Effector memory CD4-positive, alpha-beta T cell (primary cell): ENCODE measurements at places on chromosomes 4 and X.

DNA sequence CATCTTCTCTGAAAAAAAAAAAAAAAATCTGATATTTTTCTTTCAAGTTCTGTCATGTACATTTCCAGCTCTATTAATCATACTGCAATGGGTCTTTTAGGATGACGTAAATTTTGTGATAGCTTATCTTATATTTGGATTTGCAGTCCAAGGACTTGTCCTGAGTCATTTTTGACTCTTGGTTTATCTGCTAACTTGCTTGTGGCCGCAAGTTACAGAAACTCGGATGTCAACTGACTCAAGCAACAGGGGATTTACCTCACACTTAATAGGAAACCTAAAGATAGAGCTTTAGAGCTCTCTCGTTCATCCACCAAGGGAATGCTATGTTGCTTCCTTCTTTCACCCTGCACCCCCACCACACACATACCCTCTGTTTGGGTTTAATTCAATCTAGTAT lies 1433.8 kb upstream of the TENM3 start:
- DNase-seq = no peak

DNA sequence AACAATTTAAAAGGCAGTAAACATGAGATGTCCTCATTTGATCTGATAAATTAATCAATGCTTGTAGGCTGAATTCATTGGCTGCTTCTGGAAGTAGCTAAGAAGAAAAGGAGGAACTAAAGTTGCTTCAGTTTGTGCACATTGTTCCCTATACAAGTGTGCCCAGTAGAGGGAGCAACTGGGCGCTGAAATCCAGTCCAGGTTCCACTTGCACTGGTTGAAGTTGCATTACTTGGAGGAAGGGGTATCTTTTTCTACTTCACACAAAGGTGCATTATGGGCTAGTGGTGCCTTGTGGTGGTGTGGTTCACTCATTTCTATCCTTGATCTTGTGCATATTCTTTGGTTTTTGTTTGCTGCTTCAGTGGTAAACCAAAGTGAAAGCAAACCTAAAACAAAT lies 67.9 kb upstream of the SOX3 start:
- DNase-seq = no peak

DNA sequence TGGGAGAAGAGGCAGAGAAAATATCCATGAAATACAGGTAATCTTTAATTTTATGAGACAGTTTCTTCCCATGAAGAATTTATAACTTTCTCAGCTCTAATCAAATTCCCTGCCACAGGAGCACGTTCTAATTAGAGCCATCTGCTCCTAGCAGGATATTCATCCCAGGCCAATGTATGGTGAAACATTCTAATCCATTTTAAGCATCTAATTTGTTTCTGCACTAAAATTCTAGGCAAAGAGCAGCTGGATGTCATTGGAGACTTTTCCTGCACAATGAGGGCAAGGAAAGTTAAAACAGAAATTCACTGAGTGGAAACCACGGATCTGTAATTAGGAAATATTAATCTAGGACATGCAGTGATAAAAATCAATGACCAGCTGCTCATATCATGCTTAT lies 107.7 kb upstream of the ZFP42 start:
- no peak for DNase-seq

DNA sequence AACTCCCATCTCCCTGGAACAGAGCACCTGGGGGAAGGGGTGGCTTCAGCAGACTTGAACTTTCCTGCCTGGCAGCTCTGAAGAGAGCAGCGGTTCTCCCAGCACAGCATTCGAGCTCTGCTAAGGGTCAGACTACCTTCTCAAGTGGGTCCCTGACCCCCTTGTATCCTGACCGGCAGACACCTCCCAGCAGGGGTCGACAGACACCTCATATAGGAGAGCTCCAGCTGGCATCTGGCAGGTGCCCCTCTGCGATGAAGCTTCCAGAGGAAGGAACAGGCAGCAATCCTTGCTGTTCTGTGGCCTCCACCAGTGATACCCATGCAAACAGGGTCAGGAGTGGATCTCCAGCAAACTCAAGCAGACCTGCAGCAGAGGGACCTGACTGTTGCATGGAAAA lies 244.1 kb upstream of the RASGEF1B start:
- no peak for DNase-seq

DNA sequence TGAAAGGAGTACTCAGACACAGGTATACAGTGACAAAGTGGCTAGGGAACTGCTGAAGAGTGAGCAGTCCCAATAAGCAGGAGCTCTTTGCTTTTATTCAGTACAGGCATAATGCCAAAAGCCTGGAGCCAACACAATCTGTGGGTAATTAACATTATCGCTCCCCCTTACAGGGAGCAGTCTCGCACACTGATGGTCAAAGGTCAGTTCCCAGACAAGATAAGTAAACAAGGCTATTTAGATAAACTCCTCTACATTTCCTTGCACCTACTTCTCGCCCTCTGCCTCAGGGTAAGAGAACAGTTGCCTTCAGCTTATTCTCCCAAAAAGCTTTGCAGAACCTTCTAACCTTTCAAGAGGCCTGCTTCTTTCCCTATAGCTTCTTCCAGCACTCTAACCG lies 73.9 kb upstream of the TAF9B start:
- no peak for DNase-seq

- DNase-seq = no peak
Observed at GRCh38 chr4:112888622-112889021, 160.8 kb upstream of the ANK2 start.

DNA sequence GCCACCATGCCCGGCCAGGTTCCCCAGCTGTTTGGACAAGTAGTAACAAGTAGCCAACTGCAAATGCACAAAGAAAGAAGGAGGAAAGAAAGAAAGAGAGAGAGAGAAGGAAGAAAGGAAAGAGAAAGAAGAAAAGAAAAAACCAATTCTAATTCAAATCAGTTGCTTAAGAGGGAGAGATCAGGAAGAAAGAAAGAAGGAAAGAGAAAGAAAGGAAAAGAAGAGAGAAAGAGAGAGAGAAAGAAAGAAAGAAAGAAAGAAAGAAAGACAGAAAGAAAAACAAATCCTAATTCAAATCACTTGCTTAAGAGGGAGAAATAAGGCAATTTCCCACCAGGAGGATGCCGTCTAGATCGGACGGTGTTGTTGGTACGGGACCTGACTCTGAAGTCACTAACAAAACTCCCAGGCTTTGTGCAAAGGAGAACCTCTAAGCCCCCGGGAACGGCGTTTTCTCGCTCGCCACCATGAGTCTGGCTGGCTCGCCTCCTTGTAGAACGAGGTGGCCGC lies 95.5 kb upstream of the PPP2R3B start:
- DNase-seq = no peak
